ENCODE measurements at places on chromosomes 3 and 15.

DNA sequence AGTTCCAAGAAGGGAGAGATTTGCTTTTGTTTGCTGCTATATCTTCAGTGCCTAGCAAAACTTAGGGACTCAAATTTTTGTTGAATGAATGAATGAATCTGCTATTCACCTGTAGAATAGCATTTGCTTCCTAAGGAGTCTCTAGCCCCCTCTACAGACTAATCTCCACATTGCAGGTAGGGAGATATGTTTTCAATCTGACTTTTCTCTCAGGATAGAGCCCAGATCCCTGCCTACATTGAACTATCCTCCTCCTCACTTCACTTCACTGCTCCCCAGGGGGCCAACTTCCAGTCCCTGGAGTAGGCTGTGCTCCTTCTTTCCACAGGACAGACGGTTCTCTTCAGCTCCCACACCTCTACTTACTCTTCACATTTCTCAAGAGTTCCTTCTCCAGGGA, 81.9 kb upstream of the PTX3 start:
- no peak for DNase-seq

- DNase-seq = no peak
Observed at GRCh38 chr15:78807359-78807758, 3.9 kb downstream of the ADAMTS7 start.

DNA sequence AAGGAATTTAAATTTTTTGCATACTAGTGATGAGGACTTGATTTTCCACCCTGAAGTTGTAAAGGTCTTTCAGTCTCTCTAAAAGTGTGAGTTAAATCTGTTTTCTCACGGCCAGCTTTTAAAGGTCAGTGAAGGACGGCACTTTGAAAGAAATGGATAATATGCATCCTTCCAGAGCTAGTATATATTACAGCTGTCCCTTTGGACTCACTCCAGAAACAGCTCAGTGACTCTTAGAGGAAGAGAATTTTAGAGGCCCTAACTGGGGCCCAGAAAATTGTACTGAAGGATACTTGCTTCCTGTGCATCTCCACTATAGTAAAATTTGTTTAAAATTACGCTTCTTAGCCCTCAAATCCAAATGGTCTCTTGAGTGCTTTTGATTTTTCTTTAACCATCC, 41.6 kb downstream of the PIK3CA start:
- no peak for DNase-seq

GRCh38 chr3:147298511-147298982, 107.8 kb downstream of the ZIC4 start:
- DNase-seq = peak; percentile 96

GRCh38 chr3:183349421-183350157, 78.8 kb downstream of the MCF2L2 start:
- no peak for DNase-seq

DNA sequence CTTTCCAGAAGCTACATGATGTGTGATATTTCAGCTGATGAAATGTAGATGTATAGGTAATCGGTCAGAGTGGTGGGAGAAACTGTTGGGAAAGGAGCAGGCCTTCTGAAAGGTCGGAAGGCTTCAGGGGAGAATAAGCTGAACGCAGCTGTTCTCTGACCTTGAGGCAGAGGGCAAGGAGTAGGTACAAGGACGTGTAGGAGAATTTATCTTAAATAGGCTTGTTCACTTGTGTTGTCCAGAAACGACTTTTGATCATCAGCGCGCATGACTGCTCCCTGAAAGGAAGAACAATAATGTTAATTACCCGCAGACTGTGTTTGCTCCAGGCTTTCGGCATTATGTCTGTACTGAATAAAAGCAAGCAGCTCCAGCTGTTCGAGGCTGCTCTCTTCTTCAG, 39.6 kb downstream of the GPR160 start:
- DNase-seq = no peak

DNA sequence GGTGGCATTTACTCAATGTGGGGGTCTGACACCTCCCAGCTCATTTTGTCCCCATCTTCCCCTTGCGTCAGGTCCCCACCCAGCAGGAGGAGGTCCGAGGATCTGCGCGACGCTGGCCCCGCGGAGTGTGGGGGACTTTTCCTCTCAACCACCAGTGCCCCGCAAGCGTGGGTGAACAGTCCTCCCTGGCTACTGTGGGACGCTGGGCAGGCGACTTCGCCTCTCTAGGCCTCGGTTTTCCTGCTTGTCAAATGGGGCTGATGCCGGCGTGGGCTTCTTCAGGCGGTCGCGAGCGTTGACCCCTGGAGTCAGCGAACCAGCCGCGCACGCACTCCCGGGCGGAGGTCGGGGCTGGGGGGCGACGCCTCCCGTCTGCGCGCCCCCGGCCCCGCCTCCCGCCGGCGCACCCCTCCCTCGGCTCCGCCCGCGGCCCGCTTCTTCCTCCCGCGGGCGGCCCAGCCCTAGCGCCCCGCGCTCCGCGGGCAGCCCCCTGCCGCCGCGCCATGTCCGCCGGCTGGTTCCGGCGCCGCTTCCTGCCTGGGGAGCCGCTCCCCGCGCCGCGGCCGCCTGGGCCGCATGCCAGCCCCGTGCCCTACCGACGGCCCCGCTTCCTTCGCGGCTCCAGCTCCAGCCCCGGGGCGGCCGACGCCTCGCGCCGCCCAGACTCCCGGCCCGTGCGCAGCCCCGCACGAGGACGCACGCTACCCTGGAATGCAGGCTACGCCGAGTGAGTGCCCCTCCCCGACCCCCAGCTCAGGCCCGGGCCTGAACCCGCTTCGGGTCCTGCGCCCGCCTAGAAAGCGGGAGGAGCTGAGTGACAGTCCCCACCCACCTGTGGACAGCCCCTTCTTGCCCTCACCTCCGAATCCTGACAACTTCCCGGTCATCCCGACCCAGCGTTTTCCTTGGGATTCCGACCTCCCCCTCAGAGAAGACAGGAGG, at the start of gene PPM1M:
PPM1M (plus strand) TSS at position 438 of the 942 bp plus-strand sequence; CDS start at position 504, 66 bp downstream.
- DNase-seq = no peak

DNA sequence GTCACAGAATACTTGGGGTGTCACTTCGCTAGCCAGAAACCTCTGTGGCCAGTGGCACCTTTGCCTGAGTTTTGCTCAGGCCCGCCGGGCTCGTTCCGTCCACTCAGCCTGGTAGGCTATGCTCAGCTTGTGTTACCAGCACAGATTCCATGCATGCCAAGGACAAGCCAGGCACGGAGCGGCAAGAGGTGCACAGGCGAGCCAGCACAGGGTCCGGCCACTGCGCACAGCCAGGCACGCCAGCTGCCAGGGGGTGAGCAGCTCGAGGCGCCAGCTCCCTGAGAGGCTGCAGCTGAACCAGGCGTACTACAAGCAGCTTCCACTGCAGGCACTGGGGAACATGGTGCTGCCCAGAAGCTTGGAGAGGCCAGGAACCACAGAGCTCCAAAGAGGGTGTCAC, 14.7 kb downstream of the PCYT1A start:
- no peak for DNase-seq

DNA sequence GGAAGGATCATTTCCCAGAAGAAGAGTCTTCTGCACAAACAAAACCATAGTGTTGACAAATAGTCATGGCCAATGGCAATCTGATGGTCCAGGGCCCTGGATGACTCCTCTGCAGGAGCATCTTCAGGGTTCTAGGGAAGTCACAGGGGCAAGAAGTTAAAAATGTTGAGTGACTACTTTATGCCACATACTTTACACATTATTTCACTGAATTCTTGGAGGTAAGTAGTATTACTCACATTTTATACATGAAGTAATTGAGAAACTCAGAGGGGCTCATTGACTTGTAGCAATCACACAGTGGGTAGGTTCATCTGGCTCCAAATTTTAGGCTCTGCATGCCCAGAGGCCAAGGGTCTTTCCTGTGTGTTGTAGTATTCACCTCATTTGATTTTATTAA, 430.2 kb upstream of the MCTP2 start:
- no peak for DNase-seq

GRCh38 chr15:86235667-86236066, 156.0 kb downstream of the AGBL1 start:
- DNase-seq = no peak

DNA sequence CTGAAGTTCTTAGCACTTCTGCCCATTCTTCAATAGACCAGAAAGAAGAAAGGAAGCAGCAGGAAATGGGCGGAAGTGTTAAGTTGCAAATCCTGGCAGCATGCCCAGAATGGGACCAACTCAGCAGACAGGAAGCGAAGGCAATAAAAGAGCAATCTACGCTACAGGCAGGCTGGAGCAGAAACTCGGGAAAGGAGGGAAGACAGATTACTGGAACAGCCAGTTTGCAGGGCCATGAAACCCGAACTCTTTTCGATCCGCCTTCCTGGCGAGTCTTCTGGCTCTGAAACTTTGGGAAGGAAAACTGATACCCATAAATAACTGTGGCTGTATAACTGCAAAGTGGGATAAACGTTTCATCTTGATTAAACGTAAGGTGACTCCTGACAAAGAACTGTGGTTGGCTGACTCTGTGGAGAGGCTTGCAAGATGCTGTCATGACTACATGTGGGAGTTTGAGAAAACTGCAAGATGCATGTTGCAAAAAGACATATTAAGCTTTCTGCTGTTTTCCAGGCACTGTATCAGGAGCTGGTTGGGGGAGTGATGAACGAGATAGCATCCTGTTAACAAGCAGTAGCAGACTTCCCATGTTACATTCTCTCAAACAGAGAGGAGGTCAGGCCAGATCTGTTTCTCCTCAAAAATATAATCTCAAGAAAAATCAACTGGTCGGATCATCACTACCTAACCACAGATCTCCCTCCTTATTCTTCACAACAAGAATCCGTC, 67.8 kb downstream of the FMN1 start:
- peak; percentile 92 for DNase-seq

DNA sequence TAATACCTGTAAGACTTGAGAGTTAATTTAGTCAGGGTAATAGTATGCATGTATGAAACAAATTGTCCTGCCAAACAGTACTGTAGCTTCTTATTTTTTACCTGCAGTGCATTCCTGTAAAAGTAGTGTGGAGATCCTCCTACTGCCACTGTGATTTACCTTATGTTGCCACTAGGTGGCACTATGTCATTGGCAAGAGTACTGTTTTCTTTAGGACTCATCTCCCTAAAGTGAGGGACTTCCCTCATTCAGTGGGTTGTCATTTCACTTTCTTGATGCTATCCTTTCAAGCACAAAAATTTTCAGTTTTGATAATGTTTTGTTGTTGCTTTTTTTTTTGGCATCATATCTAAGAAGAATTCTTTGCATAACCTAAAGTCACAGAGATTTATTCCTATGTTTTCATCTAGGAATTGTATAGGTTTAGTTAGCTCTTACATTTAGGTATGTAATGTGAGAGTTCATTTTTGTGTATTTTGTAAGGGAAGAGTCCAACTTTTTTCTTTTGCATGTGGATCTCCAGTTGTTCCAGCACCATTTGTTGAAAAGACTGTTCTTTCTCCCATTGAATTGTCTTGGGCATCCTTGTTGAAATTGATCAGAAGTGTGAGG, 105.7 kb downstream of the AKAP13 start:
- DNase-seq = peak; percentile 52

DNA sequence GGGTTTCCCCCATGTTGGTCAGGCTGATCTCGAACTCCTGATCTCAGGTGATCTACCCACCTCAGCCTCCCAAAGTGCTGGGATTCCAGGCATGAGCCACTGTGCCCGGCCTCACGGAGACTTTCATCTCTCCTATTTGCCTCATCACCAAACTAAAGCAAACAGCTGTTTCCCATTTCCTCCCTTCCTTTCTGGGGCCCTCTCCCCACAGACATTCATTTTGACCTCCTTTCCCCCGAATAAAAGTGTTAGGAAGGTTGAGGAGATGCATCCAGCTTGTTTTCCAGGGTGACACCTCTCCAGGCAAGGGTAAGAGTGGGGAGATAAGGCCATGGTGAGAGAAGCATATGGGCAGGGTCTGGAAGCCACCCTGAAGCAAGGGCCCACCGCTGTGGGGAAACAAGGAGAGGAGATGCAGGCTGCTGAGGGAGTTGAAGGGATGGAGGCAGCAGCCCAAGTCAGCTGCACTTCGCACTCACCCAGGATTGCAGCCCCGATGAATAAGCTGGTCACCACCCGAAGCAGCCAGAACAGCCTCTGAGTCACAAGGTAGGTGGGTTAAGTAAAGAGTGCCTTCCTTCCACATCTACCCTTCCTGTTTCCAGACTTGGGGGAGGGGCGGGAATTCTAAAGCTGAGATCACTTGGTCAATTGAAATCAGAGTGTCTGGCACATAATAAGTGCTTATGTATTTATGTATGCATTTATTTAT, 7.7 kb downstream of the DUOXA2 start:
- peak; percentile 59 for DNase-seq

- DNase-seq = no peak
Observed at GRCh38 chr15:88908123-88908522, 5.1 kb downstream of the MFGE8 start.

DNA sequence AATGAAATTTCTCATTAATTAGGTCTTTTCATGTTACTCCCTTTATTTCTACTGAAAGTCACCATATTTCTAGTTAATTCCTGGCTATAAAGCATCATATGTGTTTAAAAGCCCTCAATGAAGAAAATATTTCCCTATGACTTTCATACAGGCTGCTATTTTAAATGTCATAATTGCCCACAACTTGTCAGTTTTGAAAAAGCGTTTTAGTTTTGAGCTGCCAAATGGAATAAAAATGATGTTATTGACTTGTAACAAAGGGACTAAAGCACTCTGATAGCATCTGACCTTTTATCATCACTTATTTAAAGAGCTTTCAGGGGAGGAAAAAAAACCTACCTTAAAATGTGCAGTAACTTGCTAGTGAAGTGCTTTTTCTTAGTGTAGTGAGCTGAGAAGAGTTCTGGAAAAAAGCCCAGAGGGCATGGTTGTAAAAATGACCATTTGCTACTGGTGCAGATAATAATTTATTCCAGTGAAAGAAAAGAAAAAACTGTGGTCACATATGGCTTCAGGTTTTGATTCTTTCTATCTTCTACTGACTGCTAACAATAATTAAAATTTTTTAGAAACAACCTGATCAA, 877.2 kb downstream of the CADM2 start:
- DNase-seq = no peak

- no peak for DNase-seq
Observed at GRCh38 chr3:147301781-147302180, 104.6 kb downstream of the ZIC4 start.

GRCh38 chr15:69723404-69724096, 270.9 kb downstream of the RPLP1 start:
- DNase-seq = no peak

DNA sequence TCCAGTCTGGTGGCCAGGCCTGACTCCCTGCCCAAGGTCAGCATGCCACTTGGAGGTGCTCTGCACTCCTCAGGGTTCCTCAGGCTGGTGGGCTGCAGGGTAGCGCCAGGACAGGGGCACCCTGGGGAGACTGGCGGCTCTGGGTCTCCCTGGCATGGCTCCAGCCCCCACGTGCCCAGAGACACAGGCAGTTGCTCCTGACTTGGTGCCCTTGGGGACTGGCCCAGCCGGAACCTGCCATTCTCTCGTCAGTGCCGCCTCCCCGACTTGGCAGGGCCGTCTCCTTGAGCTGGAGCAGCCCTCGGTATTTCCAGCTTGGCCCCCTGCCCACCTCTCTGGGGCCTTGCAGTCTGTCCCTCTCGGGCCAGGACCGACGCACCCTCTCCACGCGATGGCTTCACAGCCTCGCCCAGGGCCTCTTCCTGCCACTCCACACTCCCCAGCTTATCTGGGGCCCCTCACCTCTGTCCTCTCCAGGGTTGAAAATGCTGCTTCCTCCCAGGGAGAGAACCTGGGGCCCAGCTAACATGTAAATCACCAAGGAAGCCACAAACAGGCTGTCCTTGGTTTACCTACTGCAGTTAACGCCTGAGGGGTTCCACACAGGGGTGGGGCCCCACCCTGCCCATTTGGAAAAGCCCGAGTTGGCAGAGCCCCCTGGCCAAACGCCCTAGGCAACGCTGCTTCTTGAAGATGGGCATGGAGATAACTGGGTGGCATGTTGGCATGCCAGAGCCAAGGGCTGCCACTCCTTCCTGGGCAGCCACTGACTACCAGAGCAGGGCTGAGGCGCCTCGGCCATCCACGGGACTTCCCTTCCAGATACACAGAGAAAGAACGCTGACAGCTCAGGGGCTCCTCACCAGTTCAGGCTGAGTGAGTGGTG, 61.4 kb downstream of the SMAD6 start:
- DNase-seq = no peak

GRCh38 chr3:23646184-23646920, 159.4 kb upstream of the UBE2E1 start:
- DNase-seq = no peak

All from GM04504 (cell line).